ENCODE measurements at places on chromosomes 1 and 21.

DNA sequence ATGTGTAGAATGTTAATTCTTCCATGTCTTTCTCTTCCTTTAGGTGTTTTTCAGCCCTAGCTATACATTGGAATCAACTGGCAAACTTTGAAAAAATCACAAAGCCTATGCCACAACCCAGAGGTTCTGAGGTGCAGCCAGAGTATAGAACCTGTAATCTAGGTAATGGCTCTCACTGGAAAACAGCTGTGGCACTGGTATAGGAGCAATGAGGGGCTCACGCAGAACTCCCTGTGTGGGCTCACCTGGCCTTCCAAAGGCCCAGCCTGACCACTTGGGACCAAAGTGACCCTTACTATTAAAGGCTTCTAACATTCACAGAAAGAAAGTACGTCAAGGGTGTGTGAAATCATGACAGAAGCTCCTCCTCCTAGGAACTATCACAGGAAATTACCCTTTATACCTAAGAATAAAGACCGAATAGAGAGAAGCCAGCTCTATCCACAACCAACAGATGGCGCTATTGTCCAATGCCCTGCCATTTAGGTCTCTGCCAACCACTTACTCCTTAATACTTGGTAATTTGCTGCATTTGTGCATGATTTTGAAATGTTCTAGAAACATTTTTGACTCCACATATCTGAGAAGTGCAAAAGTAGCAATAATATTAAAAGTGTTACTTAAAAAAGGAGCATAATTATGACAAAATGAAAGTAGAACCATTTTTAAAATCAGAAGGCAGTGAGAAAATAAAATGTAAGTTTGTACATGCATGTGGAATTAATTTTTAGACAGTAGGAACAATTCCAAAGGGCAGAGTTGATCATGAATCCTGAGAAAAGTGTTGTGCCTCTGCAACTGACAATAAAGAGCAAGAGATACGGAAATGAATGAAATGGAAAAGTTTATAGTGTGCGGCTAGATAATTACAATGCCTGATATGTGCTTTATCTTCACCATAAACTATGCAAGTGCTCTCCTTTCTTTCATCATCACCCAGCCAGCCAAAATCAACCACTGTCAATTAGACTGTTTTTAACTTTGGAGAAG, 93.1 kb upstream of the HAO2 start:
- peak; percentile 33 for DNase-seq

GRCh38 chr1:198072177-198072576, 84.6 kb upstream of the NEK7 start:
- no peak for DNase-seq

DNA sequence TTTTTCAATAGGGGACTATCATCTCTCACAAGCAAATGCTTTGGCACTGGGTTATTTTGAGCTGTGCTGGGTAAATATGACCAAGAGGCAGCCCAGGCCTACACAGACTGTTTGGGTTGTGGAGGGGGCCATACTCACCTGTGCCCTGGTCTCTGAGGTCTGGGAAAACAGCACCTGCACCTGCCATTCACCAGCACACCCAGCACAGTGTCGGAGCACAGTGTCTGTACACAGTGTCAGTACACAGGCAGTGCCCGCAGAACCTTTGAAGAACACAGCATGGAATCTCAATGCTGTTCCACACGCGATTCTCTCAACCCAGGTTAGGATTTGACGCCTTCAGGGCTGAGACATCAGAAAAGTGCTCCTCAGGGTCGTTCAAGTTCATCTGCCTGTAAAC, 35.0 kb upstream of the FAM89A start:
- DNase-seq = no peak

DNA sequence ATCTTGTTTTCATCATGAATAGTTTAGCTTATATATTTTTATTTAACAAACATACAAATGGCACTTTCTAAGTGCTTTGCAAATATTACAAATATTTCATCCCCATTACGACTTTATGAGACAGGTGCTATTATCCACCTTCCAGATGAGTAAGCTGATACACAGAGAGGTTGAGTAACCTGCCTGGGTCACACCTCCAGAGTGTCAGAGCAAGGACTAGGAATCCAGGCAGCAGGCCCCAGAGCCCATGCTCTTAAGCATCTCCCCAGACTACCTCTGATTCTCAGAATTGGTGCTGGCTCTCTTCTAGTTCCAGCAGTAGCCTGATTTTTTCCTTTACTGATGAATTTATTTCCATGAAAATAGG, 40.0 kb downstream of the EPHB2 start:
- DNase-seq = no peak

DNA sequence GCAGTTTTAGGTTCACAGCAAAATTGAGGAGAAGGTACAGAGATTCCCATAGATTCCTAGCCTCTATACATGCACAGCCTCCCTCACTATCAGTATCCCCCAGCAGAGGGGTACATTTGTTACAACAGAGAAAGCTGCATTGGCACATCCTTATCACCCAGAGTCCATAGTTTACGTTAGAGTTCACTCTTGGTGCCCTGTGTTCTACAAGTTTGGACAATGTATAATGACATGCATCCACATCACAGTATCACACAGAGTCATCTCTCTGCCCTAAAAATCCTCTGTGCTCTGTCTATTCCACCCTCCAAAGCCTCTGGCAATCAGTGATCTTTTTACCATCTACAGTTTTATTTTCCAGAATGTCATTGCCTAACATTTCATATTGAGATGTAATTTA, 22.3 kb upstream of the RGS16 start:
- no peak for DNase-seq

DNA sequence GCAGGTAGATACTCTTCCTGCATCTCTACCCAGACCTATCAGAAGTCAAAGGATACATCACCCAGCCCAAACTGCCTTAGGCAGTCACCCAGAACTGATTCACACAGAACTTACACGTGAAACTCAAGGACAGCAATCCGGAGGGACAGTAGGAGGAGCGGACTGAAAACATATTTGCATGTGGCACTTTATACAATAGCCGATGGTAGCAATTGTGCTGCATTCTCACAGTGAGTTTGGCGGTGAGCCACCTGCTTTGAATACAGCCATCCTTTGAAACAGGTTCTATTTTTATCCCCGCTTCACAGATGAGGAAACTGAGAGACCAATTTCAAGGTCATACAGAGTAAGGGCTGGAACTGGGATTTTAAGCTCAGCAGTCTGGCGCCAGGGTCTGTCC, 69.5 kb downstream of the EDEM3 start:
- DNase-seq = no peak

- no peak for DNase-seq
Measured at GRCh38 chr21:45309069-45309986, 21.6 kb upstream of the POFUT2 start.

GRCh38 chr1:18556364-18556763, 74.3 kb upstream of the PAX7 start:
- no peak for DNase-seq

GRCh38 chr1:159686599-159687299, 27.6 kb downstream of the CRP start:
- DNase-seq = no peak

Measured in germinal center (tissue), 1 donor.